ENCODE measurements at places on chromosomes 13 and 19. TPM values are rescaled to one million over a fixed set of nuclear protein-coding genes. Genes with fewer than 3 reads are reported as not detected.

- no peak for DNase-seq
- no peak overlapping the region for H3K27ac ChIP-seq
- H3K4me1 ChIP-seq = no peaks in the 10 kb centered on the region
- no peaks in the 10 kb centered on the region for H3K27me3 ChIP-seq
- H3K36me3 ChIP-seq = no peaks in the 10 kb centered on the region
Measured at GRCh38 chr13:30108216-30108912, 199.0 kb downstream of the KATNAL1 start.

DNA sequence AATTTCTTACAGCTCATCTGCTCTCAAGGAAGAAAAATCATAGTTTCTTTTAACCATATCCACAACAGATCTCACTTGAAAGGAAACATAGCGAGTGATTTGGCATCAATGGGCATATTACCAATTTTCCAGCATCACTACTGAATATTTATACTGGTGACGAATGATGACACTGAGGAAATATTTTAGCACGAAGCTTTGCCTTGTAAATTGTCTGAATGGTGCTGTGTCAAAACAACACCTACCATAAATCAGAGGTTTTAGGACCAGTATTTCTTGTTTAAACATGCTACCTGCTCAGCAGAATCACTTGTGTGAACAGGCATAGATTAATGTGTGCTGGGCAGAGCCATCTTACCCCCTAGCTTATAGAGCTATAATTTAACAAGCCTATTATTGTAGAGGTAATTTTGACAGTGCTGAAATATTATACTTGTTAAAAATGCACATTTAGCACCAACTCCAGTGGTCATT is 146.8 kb downstream of the ABCC4 start:
- H3K4me3 ChIP-seq = no peak overlapping the region
- H3K27ac ChIP-seq = no peak overlapping the region
- peak; percentile 21 for DNase-seq
- H3K36me3 ChIP-seq = no peaks in the 10 kb centered on the region
- no peaks in the 10 kb centered on the region for H3K27me3 ChIP-seq

DNA sequence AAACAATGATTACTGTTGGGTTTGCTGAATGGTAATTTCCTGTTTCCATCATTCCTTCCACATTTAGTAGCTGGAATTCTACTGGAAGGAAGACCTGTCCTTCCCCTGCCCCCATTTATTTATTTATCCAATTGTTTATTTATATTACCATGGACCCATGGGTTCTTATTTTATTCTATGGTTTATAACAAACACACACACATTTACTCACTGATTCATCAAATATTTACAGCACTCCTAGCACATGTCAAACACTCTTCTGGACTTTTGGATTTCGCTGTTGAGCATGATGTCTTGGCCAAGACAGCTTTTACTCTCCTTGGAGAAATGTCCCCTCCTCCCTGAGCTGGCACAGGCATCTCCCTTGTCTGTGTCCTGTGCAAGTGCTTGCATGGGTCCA is 227.8 kb upstream of the MAB21L1 start:
- no peaks in the 10 kb centered on the region for H3K36me3 ChIP-seq
- no peak for DNase-seq
- no peaks in the 10 kb centered on the region for H3K27me3 ChIP-seq
- no peak overlapping the region for H3K4me3 ChIP-seq
- H3K27ac ChIP-seq = no peak overlapping the region
- H3K4me1 ChIP-seq = peaks cover 13% of the 10 kb centered on the region

DNA sequence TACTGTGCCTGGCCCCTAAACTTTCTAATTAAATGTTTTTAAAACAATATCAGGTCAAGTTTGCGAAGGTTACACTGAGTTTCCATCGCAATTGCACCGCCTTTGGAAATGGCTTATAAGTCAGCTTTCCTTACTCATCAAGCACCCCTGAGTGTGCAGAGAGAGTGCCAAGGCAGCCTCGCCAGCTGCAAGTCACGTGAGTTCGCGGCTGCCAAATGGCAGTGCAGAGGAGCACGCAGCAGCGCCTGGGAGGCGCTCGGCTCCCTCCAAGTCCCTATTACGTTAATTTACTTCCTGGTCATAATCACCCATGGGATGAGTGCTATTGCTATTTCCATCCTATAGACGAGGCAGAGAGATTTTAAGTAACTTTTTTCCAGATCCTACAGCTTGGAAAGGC is 319.6 kb downstream of the TEX29 start:
- H3K4me3 ChIP-seq = no peak overlapping the region
- H3K27me3 ChIP-seq = no peaks in the 10 kb centered on the region
- H3K4me1 ChIP-seq = no peaks in the 10 kb centered on the region
- H3K27ac ChIP-seq = no peak overlapping the region

DNA sequence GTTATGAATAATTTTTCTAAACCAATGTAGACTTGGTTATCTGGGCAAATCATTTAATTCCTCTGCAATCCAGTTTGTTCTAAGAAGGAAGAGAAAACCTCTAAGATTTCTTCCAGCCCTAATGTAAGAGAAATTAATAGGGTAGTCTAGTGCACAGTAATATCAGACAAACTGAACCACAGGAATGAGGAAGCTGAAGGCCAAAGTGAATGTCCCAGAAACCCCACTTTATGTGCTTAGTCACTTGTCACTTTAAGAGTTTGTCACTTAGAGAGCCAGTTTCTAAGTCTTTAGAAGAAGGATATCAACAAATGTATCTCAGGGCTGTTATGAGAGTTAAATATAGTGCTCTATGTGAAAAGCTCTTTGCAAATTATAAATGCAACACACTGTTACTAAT is 750.6 kb downstream of the DIAPH3 start:
- H3K27me3 ChIP-seq = no peaks in the 10 kb centered on the region
- H3K27ac ChIP-seq = no peak overlapping the region
- no peaks in the 10 kb centered on the region for H3K36me3 ChIP-seq
- DNase-seq = peak; percentile 30
- H3K4me3 ChIP-seq = no peak overlapping the region

- H3K36me3 ChIP-seq = no peaks in the 10 kb centered on the region
- H3K27ac ChIP-seq = no peak overlapping the region
Measured at GRCh38 chr19:1762243-1763117, 9.2 kb downstream of the ONECUT3 start.

DNA sequence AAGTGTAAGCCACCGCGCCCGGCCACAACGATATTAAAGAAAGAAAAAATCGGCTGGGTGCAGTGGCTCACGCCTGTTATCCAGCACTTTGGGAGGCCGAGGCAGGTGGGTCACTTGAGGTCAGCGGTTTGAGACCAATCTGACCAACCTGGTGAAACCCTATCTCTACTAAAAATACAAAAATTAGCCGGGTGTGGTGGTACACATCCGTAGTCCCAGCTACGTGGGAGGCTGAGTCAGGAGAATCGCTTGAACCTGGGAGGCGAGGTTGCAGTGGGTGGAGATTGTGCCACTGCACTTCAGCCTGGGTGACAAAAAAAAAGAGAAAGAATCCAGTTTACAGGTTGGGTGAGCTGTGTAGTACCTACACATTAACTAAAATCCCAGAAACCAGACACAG is 99.9 kb upstream of the CACNA1A start:
- no peak overlapping the region for H3K27ac ChIP-seq
- H3K27me3 ChIP-seq = no peaks in the 10 kb centered on the region
- H3K4me3 ChIP-seq = no peak overlapping the region
- H3K36me3 ChIP-seq = no peaks in the 10 kb centered on the region
- DNase-seq = no peak

DNA sequence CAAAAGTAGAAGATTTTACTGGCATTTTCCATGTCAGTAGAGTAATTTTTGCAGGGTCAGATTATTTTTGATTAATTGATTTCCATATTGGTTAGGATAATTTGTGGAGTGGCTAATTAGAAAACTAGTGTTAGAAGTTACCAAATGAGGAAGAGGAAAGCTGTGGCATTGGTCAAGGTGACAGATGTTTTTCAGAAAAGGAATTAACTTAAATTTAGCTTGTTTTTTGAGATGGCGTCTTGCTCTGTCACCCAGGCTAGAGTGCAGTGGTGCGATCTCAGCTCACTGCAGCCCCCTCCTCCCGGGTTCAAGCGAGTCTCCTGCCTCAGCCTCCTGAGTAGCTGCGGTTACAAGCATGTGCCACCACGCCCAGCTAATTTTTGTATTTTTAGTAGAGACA is 28.8 kb downstream of the LSM14A start:
- DNase-seq = no peak
- no peaks in the 10 kb centered on the region for H3K4me1 ChIP-seq
- peaks cover 8% of the 10 kb centered on the region for H3K36me3 ChIP-seq
- no peaks in the 10 kb centered on the region for H3K27me3 ChIP-seq
- H3K27ac ChIP-seq = no peak overlapping the region

DNA sequence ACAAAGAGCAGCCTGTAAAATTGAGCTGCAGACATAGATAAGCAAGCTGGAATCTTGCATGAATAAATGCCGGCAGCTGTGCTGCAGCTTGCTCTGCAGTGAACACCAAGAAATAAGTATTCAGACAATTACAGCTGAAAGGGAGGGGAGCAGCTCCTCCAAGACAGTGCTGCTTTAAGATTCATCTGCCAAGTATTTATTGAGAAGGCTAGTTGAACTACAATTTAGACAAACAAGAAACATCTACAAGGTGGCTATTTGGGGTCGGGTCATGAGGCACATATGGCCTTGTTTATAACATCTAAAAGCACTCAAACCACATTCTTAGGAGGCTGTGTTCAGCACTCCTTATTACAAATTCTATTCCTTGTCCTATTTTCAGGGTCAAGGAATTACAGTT is 34.9 kb downstream of the ZNF726 start:
- no peaks in the 10 kb centered on the region for H3K4me1 ChIP-seq
- H3K27me3 ChIP-seq = no peaks in the 10 kb centered on the region
- no peaks in the 10 kb centered on the region for H3K36me3 ChIP-seq
- no peak for DNase-seq
- no peak overlapping the region for H3K4me3 ChIP-seq

DNA sequence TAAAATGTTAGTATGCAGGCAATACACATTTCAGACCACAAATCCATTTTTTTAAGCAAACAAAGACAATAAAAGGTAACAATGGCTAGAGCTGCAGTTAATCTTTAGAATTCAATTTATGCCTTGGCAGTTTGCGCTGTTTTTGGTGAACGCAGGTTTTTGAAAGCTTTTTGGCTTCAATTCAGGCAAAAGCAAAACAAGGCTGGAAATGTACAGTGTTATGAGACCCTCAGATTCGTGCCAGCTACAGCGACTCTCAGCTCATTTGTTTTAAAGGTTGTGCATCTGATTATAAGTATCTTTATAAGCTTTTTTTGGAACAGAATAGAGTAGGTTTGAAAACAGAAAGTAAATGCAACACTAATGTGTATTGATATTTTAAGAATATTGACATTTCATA is 63.6 kb upstream of the SOX1 start:
- H3K27me3 ChIP-seq = no peaks in the 10 kb centered on the region
- H3K4me1 ChIP-seq = no peaks in the 10 kb centered on the region
- H3K27ac ChIP-seq = no peak overlapping the region
- H3K4me3 ChIP-seq = no peak overlapping the region
- no peak for DNase-seq

DNA sequence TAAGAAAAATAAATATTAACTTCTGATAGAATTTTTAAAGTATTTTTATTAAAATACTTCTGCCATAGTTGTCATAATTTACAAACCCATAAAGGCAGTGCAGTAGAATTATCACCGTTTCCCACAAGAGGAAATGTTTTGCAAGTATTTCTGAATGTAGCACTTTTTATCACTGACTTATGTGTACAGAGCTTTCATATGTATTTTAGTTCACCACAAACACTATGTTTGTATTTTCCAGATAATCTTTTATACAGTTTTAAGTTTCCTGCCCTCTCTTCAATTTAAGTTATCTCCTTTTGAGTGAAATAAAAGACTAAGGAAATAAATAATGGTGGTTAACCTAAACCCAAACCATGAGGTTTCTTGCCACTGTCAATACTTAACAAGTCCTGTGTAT is 24.2 kb downstream of the MIPEP start:
- H3K4me1 ChIP-seq = peaks cover 19% of the 10 kb centered on the region
- peaks cover 2% of the 10 kb centered on the region for H3K36me3 ChIP-seq
- H3K27me3 ChIP-seq = no peaks in the 10 kb centered on the region
- no peak overlapping the region for H3K4me3 ChIP-seq

DNA sequence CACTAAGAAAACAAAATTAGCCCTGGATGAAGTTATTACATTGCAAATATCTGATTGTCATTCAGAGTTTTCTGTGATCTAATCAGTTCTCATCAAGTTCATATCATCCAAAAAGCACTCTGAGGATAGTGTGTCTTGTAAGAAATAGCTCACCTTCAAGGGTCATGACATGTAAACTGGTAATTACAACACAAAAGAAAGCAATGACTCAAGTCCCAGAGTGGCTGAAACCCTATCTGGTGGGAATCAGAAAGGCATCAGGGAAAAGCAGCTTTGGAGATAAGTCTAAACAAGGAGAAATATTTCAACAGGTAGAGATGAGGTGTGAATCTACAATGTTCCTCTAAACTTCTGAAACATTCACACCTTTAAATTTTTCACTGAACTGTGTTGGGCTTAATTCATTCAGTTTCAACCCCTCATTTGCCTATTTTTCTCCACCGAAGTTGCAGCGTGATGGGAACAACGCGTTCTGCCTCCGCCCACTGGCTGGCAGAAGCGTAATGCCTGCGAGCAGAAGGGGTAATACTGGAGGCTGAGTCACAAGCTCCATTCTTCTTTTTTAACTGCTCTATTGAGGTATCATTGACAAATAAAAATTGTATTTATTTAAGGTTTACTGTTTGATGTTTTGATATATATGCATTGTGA is 155.2 kb upstream of the IPO5 start:
- no peak overlapping the region for H3K27ac ChIP-seq
- no peak for DNase-seq
- H3K4me1 ChIP-seq = peaks cover 3% of the 10 kb centered on the region
- H3K27me3 ChIP-seq = no peaks in the 10 kb centered on the region
- H3K36me3 ChIP-seq = no peaks in the 10 kb centered on the region

GRCh38 chr19:29620931-29621351 is 14.9 kb downstream of the POP4 start:
- H3K4me3 ChIP-seq = no peak overlapping the region
- H3K36me3 ChIP-seq = no peaks in the 10 kb centered on the region
- DNase-seq = no peak
- no peak overlapping the region for H3K27ac ChIP-seq
- H3K4me1 ChIP-seq = no peaks in the 10 kb centered on the region
- no peaks in the 10 kb centered on the region for H3K27me3 ChIP-seq

- peak overlapping the region; percentile 99 for H3K27ac ChIP-seq
- peak overlapping the region; percentile 71 for H3K4me3 ChIP-seq
- no peaks in the 10 kb centered on the region for H3K27me3 ChIP-seq
Measured at GRCh38 chr13:110915874-110916206, 971 bp upstream of the ANKRD10 start.

DNA sequence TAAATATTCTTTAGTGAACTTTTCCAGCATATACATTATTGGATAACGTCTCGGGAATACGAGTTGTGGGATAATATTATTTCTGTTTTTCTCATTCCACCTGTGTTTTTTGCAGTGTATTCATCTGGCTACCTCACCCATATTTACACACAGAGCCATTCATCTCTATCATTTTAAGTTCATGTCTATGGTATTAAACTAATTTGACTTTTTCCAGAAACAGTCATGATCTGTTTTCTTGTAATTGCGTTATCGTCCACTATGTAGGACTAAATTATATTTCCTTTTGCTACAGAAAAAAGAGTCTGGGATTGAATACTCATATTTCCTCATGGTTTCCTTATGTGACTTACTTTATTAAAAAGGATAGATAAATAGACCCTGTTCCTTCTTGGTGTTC is 2.7 kb downstream of the ATP11A start:
- no peaks in the 10 kb centered on the region for H3K36me3 ChIP-seq
- H3K4me1 ChIP-seq = no peaks in the 10 kb centered on the region
- no peak overlapping the region for H3K27ac ChIP-seq
- no peak for DNase-seq
- H3K27me3 ChIP-seq = no peaks in the 10 kb centered on the region

The NKPD1 gene
- total RNA-seq = 0.26 TPM

The NCR1 gene
- not detected for total RNA-seq

The MEIS3 gene
- 57.8 TPM for total RNA-seq

The CERS4 gene
- total RNA-seq = 27.0 TPM

The CBY2 gene
- not detected for total RNA-seq

Data from fibroblast of lung (primary cell).